ENCODE measurements at places on chromosomes 13 and 19.

DNA sequence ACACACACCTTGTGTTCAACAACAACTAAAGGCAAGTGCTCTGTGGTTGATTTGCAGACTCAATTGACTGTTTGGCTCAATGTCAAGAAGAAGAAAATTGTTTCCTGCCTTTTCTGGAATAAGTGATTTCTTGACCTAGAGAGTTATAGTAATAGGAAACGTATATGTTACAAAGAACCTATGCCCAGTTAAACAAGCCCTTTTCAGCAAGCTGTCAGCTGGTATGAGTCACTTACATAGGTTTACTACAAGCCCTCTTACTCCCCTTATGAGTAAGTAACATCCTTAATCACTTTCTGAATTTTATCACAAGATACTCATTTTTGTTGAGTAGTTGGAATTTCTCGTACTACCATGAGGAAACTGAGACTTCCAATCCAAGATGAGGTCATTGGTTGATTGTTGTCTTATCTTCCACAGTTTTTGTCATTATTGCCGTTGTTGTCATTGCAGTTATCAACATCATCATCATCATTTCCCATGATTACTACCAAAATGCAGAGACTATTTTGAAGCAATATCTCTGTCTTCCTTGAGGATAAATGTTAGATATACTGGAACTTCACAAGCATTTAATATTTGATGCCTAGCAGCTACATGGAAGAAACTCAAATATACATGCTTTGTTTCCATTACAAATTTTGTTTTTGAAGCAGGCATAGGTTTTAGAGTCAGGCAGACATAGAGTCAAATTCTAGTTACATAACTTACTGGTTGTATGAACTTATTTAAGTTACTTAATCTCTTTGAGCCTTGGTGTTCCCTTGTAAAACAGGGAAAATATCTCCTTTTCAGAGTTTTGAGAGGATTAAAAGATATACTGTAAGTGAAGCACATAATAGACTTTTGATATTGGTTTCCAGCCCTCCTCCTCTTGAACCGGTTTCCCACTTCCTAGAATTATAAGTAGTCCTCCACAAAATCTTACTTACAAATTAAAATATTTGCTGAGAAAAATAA, 106.0 kb downstream of the RAP2A start:
- no peak for DNase-seq

DNA sequence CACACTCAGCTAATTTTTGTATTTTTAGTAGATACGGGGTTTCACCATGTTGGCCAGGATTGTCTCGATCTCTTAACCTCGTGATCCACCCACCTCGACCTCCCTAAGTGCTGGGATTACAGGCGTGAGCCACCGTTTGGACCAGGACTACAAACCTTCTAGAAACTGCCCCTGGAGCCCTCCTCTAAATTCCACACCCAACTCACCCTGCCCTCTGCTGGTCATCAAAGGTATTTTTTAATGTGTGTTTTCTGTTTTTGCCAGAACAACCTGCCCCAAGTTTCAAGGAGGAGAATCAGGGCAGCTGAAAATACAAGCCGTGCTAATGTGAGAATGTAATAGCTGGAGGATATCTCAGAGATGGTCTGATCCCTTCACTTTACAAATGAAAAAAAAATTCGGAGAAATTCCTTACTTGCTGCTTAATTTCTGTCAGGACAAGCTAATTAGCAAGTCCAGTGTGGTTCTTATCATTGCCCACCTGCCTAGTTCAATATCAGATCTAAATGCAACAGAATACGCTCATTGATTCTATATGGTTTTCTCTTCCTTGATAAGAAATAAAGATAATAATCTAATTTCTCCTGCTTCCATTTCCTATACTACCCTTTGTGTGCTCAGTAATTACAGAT, 4.1 kb downstream of the ATP8A2 start:
- no peak for DNase-seq

GRCh38 chr19:48329167-48329891, 4.0 kb downstream of the EMP3 start:
- DNase-seq = no peak

DNA sequence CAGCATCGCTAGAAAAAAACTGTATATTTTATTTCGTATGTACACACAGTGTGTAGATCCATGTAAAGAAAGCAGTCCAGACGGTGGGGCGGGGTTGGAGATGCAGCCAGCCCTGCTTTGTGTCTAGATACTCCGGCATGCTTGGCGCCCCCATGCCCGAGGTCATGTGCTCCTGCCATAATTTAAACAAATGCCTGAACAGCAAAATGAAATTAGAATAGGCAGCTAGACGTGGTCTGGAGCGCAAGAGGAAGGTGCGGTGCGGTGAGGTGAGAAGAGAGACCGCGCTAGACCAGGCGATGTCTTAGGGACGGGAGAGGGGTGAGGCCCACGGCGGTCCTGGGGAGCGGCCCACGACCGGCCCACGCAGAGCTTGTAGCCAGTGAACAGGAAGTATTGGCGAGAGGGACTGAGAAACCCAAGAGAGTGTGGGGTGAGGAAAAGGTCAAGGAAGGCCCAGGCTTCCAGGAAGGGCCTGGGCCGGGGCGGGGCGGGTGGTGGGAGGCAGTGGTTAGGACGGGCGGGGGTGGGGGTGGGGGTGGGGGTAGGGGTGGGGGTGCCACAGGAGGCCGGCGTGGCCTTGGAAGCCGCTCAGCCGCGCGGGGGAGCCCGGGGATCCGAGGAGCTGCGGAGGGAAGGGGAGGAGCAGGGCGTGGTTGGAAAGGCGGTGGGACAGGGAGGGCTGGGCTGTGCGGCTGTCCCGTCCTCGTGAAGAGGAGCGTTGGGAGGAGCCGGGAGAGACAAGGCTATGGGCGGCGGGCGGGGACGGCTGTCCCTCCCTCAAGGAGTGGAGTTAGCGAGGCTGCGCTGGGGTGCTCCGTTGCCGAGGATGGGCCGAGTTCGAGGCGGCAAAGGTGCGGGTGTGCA, 254.7 kb upstream of the SGCG start:
- no peak for DNase-seq

GRCh38 chr13:40315416-40316064, 350.9 kb downstream of the FOXO1 start:
- no peak for DNase-seq

- DNase-seq = no peak
These were observed 602.6 kb downstream of the PCDH9 start for GRCh38 chr13:66627512-66627911.

- DNase-seq = no peak
These were observed 1445.9 kb downstream of the PCDH9 start for GRCh38 chr13:65784088-65784816.

DNA sequence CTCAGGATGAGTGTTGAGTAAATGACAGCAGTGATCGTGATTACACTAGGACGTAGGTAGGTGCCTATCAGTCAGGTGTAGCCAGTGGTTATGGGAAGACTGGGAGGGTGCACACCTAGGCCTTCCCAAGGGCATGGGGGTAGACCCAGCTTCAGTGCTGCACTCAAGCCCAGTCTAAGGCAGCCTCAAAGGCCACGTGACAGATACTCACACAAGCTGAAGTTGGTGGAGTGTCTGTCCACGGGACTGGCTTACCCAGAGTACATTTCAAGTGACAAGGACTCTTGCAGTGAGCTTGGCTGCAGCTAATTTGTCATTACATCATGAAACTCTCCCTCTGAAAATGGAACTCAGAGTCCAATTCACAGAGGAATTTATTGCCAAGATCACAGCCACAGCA, 118.3 kb downstream of the SHISA2 start:
- DNase-seq = no peak

- no peak for DNase-seq
These were observed 206.3 kb downstream of the FOXO1 start for GRCh38 chr13:40460116-40460515.

DNA sequence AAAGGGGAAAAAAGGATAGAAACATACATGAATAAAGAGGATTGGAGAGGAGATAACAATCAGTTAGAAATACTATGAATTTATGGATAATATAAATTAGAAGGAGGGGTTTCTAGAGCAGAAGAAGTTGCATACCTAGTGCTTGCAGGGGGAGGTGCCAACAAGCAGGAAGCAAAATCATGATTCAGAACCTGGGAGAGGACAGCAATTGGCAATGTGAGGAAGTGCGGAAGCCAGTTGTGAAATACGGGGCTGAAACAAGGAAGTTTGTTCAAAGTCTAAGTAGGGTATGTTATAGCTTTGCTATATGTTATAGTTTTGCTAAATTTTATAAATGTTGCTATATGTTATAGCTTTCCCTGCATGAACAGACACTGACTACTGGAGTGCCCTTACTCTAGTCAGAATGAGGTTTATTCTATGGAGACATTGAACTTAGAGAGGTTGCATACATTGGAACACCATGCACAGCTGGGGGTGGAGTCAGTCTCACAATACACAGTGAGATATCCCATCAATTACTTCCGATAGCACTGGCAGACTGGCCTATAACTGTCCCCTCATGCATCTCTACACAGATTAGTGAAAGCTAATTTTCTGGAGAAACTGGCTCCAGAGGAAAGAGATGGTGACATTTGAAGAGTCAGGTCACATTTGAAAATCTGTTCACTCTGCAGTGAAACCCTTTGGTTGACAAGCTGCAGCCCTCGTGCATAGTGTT, 92.1 kb downstream of the GPC6 start:
- DNase-seq = no peak

- no peak for DNase-seq
These were observed 372.9 kb downstream of the MTUS2 start for GRCh38 chr13:29193083-29193482.

DNA sequence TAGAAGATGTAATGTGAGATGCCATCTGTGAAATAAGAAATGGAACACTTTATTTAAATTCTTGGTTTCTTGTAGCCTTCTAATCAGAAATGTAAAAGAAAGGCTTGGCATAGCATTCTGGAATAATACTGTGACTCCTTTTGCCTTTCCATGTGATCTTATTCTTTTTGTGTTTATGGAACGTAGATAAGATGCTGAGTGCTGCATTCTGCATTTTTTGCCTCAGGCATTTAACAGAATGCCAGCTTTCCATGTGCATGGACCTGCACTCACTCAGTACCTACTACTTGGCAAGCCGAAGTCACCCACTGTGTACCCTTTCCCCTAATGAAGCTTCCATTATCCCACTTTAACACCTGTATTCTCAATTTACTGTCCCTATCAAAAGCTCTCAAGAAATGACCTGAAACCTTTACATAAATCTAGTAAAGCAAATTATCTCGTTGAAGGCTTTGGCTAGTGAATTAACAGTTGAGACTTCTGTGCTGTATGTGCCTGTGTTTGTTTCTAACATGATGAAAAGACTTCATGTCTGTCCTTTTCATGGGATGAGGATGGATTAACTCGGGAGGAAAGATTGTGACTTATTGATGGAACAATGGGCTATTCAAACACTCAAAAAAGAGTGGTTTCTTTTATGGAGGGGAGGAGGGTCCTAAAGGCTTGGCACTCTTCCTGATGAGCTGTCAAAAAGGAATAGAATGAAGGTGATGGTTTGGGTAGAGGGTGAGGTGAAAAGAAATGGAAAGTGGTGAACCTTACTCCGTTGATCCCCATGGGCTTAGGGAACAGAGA, 44.7 kb upstream of the FRY start:
- DNase-seq = no peak

GRCh38 chr19:5104871-5105351, 136.0 kb downstream of the KDM4B start:
- DNase-seq = no peak

DNA sequence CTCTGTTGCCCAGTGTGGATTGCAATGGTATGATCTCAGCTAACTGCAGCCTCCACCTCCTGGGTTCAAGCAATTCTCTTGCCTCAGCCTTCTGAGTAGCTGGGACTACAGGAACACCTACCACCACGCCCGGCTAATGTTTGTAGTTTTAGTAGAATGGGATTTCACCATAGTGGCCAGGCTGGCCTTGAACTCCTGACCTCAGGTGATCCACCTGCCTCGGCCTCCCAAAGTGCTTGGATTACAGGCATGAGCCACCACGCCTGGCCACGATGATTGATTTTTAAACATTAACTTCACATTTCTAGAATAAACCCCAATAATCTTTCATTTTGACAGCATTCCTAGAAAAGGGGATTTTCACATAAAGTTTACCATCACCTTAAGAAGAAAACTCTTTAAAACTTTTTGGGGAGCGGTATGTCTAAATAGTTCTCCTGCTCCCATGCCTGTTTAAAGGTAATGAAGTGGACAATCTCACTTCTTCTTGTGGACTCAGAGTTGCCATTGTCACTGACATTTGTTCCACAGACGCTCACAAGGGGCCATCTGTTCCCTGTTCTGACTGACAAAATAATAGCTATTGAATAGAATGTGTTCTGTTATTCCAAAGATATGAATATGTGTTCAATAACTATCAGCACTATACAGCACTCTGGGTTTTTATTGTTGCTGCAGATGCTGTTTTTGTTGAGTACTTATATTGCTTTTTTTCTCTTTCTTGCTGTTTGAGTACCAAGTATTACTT, 66.1 kb upstream of the C1QTNF9B start:
- no peak for DNase-seq

- DNase-seq = no peak
These were observed 54.4 kb downstream of the FOXO1 start for GRCh38 chr13:40612041-40612440.

GRCh38 chr13:42420304-42420703, 148.4 kb downstream of the AKAP11 start:
- no peak for DNase-seq

GRCh38 chr19:29675120-29675649, 9.9 kb downstream of the PLEKHF1 start:
- DNase-seq = no peak

DNA sequence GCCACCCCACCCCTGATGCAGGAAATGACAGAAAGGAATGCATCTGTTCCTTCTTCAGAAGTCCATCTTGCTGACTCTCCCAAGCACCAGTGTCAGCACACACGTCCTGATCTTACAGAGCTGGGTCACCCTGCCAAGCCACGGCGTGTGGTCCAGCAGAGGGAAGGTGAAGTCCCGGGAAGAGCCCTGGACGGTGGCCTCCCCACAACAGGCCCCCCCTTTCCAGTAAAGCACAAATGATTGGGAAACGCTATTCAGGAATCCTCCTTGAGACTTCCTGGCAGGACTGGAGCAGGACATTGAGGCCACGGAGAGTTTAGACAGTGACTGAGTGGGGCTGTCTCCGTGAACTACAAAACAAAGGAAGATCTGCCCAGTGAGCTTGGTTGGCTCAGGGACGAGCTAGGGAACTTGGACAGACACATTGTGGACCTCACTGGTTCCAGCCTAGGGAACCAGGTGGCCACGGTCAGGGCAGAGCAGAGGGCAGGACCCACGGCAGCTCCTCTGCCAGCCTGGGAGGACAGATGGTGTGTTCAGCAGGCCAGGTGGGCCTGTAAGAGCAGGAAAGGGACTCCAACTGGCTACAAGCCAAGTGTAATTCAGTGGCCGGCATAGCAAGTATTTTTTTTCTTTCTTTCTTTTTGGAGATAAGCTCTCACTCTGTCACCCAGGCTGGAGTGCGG, 41.7 kb downstream of the ELL start:
- no peak for DNase-seq

GRCh38 chr13:73683746-73684145, 450.5 kb downstream of the KLF12 start:
- no peak for DNase-seq
